ENCODE measurements at places on chromosomes 12 and 14.

- DNase-seq = no peak
Observed at GRCh38 chr12:102005256-102005655, 56.5 kb downstream of the WASHC3 start.

DNA sequence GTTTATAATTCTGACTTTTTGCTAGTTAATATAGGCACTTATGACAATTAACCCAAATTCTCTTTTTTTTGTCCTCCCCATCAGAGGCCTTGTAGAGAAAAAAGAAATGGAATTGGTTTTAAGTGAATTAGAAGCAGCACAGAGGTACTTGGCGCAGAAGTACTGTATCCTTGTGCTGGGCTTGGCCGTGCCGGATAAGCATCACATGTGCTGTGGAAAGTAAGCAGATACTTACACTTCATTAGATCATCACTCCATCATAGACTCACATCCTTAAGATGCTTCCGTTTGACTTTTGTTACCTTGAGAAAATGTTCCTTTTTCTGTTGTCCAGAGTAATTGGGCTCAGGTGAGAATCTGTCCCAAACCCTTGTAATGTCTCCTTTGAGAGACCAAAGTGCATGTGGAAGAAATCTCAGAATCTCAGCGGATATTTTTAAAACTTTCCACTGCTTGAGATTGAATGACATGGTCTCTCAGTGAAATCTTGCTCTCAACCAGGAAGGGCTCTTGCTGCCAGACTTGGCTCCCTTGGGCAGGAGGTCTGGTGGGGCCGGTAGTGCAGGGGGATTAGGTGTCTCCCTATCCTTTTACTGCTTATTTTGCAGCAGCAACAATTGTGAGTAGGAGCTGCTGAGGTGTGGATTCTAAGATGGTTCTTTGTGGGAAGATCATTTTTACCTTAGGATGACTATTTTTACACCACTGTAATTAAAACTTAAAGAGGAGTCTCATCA lies 24.8 kb downstream of the PPP1R36 start:
- DNase-seq = no peak

DNA sequence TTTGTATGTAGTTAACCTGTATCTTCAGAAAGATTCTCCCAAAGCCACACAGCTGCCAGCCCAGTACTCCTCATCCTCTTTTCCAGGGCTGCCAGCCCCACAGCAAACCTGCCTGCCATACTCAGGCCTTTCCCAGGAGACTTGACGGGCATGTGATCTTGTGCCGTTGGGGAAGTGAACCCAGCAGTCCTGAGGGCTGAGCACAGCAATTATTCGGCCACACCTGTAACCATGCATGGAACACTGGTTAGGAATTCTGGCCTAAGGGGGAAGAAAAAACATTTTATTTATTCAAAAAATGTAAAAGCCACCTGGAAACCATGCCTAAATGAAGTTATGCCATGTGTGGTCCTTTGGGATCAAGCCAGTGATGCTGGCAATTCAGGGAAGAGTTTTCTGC lies 145.3 kb downstream of the GRIN2B start:
- DNase-seq = no peak

GRCh38 chr12:3532931-3533702 lies 42.1 kb downstream of the PRMT8 start:
- no peak for DNase-seq
